Hypothalamus (tissue), 51 donors: ENCODE measurements at places on chromosomes 2 and 18.

GRCh38 chr18:35938158-35938557 lies 34.3 kb upstream of the RMP24 start:
- DNase-seq: no peak

DNA sequence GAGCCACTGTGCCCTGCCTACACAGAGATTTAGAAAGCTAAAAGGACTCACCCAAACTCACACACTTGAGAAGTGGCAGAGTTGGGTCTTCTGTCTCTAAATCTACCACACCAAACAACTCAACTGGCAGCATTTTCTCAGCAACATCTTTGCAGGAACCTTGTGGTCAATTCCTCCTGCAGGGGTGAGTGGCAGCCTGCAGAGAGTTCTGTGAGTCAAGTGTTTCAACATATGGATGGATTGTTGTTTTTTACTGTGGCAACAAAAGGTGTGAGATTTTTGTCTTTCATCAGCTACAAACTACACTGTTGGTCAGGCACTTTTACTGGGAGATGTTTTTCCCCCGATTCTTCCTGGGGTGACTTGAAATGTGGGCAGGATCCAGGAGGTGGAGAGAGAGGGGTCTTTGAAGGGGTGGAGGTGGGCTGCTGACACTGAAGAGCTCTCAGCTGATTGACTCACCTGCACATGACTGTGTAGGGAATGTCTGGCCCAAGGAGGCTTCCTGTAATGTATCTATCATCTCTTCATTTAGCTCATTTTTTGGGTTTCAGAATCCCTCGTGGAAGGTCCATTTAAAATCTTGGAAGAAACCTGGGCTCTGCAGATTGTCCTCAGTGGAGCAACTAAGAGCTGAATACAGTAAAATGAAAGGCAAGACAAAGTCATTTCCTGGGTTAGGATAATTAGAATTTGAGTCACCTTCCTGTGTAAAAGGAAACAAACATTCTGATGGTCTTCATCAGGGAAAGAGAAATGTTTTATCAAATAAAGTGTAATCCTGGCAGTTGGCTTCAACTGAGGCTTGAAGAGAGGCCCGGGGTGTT lies 98.6 kb downstream of the MSH2 start:
- DNase-seq: no peak

GRCh38 chr18:3115447-3116030 lies 102.6 kb upstream of the LPIN2 start:
- no peak for DNase-seq

DNA sequence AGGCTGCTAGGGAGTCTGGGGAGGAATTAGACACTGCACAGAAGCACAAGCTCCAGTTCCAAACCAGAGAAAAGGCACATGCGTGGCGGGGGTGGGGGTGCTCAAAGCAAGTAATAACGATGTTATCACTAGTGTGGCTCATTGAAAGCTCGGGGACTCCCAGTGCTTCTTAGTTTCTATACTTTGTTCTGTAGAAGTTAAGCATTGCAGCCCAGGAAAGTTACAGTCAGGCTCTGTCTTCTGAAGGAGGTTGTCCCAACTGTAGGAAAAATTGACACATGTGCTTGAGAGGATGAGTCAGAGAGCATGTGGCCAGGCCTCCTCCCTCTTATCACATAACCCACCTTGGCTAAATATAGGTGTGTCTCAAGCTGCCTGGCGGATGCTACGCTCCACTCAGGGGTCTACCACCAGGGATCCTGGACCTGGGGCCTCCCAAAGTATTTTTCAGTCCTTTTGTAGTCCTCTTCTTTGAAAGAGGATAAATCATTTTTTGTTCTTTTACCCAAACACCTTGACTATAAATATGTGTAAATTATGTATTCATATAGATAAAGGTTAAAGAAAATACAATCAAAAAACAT lies 3.8 kb downstream of the GALNT5 start:
- no peak for DNase-seq

DNA sequence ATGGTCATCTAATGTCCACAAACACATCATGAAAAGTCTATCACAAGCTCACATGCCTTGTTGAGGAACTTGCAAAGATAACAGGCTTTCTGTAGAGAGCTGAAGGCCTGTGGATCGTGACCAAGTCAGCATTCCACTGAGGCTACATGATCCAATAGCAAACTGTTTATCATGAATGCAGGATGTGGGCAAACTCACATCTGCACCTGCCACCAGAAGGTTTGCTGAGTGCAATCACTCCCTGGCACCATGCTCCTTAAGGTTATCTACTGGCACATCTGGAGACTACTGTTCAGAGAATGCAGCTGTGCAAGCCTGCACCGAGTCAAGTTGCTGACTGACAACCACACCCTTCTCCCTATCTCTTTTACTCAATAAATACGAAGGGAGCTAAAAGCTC lies 67.3 kb upstream of the ACAA2 start:
- no peak for DNase-seq

DNA sequence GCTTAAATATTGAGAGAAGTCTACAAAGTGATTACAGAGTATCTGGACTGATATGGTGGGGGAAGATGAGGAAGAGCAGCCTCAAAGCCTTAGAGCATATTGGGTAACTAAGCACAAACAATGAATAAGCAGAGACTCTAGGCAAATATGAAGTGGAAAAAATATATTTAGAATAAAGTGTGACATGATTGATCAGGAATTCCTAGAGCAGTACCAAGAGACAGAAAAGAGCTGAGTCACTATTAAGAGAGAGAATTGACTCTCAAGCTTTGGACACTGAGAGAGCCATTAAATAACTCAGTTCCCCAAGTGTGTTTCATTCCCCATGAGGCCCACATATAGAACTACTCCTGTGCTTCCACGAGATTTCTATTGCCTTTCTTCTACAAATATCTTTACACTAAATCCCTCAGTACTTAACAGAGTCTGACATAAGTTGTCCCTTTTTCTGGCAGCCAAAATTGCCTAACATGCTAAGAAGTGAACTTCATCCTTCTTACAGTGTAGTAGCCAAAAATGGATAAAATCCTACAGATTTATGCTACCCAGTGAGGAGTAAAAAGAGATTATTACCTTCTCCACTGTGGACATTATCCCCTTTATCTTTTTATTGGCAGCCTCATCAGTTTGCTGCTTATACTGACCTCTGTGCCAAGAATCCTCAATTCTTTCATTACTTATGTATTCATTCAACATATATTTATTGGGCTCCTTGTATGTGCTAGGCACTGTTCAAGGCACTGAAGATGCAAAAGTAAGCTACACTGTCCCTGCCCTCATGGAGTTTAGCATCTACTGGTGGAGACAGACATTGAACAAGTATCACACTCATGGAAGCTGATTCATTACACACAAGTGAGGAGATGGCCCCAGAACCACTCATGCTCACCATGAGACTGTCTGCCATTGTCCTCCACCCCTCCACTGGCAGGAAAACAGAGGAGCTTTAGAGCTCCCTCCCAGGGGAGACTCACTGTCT lies 45.4 kb downstream of the SLC40A1 start:
- no peak for DNase-seq

DNA sequence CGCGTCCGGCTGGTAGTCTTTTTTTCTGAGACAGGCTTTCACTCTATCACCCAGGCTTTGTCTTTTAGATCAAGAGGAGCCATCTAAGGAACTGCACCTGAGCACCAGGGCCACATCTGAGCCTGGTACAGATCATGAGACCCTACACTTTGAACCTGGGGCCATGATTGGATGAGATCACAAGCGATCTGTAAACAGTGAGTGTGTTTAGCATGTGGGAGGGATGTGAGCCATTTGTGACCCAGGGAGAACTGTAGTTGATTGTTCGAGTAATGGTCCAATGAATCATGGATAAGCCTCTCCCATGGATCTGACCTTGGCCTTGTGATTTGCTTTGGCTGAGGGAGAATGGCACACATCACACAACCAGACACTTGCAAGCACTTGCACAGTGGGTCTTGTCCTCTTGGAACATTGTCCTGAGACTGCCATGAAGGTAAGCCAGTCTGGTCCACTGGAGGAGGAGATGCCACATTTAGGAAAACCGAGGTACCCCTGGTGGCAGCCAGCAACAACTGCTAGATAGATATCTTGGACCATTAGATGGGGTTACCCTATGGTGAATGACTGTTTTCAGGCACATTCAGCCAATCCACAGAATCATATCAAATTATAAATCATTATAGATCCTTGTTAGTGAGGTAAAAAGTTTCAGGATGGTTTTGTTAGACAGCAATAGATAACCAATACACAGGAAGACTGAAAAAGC lies 19.5 kb upstream of the DTNB start:
- DNase-seq: no peak

DNA sequence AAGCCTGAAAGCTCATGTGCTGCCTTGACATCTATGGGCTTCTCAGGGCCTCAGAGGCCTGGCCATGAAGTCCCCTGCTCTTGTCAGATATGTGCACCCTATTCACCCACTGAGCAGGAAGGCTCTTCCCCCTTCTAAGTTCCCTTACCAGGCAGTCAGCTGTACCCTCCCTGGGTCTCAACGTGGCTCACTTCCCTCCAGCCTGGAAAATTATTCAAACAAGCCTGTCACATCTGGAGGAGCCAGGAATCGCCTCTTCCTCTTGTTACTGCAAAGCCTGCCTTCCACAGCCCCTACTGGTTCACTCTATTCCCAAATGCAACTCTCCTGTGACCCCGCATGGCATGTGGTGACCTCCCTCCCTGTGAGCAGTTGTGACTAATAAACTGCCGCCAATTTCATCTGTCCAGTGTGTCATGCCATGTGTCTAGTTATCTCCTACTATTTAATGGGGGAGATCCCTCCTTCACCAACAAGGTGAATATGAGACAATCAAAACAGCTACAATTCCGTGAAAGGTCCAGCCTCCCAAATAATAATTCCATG lies 8.4 kb upstream of the SERPINB8 start:
- no peak for DNase-seq

GRCh38 chr2:160635488-160635887 lies 141.9 kb upstream of the RBMS1 start:
- DNase-seq: no peak

DNA sequence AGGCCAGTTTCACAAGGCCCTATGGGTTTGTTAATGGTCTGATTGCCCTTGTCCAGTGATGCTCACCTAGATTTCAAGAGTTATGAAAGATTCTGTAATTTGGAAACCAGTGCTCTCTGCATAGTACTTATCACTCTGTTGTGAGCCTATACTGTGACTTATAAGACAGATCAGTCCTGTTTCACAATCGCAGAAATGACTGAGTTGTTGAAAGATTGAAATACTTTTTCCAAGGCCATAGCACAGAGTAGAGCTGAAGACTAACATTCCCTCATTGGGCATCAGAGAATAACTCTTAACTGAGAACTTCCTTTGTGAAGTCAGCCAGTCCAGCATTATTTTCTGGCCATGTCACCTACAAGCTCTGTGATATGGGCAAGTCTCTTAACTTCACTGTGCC lies 44.0 kb downstream of the CCDC85A start:
- no peak for DNase-seq

DNA sequence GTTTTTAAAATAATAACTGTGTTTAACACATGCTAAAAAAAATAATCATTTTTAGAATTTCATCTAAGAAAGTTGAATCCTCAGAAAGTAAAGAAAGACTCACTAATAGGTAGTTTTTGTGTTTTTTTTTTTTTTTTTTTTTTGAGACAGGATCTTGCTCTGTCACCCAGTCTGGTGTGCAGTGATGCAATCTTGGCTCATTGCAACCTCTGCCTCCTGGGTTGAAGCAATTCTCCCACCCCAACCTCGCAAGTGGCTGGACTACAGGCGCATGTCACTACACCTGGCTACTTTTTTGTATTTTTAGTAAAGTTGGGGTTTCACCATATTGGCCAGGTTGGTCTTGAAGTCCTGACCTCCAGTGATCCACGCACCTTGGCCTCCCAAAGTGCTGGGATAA lies 7.1 kb downstream of the CKAP2L start:
- no peak for DNase-seq

DNA sequence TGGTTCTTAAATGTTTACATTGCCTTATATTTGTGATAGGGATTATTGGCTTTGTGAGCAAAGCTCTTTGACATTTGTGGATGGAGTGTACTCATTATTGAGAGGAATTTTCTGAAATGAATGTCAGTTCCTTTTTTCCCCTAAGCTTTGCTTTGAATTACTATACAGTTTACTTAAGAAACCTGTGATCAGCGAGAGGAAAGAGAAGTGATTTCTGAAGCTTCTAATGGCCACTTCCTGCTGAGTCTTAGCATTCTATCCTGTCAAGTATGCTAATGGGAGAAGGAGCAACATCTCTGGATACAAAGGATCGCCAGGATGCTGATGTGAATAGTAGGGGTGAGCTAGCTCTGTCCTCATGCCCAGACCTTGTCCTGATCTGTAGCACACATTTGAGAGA lies 47.8 kb upstream of the MGAT5 start:
- no peak for DNase-seq

DNA sequence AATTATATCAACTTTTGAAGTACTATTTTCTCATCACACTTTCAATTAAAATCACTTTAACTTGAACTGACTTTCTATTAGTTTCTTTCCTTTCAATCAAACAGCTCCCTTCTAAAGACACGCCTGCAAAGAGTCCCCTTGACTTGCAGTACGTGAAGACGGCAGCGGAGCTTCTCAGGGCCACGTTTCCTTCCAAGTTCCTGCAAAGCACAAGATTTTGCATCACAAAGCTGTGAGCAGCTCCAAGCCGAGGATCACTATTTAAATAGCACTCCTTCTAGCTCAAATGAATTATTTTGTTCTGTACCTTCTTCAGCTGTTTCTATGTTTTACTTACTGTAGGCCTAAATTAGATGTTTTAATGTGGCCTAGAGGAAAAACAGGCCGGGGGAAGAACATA lies 30.8 kb downstream of the SH3YL1 start:
- no peak for DNase-seq

DNA sequence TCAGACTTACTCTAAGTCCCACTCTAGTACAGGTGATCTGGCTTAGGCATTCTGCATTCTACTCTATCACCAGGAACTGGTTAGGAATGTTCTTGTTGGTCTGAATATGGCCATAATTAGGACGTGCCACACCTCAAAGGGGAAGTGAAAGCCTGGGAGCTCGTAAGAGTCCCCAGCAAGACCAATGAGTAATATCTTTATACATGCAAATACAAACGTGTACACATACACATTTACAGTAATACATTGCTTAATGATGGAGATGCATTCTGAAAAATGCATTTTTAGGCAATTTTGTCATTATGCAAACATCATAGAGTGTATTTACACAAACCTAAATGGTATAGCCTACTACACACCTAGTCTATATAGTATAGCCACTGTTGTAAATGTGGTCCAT lies 19.5 kb upstream of the ERCC3 start:
- DNase-seq: no peak

GRCh38 chr2:221189431-221190067 lies 382.6 kb downstream of the EPHA4 start:
- no peak for DNase-seq

GRCh38 chr18:11276678-11277077 lies 127.3 kb upstream of the PIEZO2 start:
- DNase-seq: no peak

DNA sequence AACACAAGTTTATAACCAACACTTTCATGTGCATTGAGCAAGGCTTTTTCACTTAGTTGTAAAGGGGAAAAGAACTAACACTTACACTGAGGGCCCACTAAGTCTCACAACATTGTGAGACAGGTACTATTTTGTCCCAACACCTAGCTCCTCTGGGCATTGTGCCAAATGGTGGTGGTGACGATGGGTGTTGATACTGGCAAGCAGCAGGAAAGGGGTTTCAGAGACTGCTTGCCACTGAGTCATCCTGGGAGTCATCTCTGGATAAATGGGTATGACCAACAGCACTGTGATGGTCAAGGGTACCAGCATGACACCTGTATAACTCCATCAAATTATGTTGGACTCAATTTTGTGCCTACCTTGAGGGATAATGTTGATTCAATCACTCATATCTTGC lies 138.8 kb upstream of the ITGA6 start:
- no peak for DNase-seq
